ENCODE measurements at places on chromosomes 2 and 18. TPM values are rescaled to one million over a fixed set of nuclear protein-coding genes. Genes with fewer than 3 reads are reported as not detected.

Gene DNAJB2
- total RNA-seq = 38.5 TPM

Gene SYT4
- total RNA-seq = not detected

Gene LGALSL
- total RNA-seq = 9.7 TPM

Gene CCDC150
- 9.8 TPM for total RNA-seq

Gene WDCP
- total RNA-seq = 13.5 TPM

Gene MARCHF4
- 7.7 TPM for total RNA-seq

Gene CPS1
- 27.5 TPM for total RNA-seq

Gene FTCDNL1
- total RNA-seq = 5.2 TPM

Gene NBAS
- 28.8 TPM for total RNA-seq

Gene CYP26B1
- total RNA-seq = 0.55 TPM

Gene POTEC
- total RNA-seq = not detected
